ENCODE measurements at places on chromosomes 1 and 21.
A peak's percentile ranks its signal among the peaks of the same experiment; 100 is the strongest.

DNA sequence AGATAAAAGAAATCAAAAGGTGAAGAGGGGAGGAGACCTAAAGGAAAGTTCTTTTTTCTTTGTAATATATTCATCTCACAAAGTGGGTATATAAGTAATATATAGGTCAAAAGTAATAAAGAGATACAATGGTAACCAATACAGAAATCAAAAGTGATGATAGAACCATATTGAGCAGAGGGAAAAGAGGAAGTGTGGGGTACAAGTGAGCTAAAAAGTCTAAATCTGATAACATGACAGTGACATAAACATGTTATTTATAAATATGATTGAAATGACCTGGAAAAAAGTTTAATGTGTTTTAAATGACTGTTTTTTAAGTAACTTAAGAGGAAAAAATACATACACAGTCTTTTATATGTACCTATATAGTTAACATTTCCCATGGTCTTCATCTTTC, 70.5 kb downstream of the MRPL39 start:
- DNase-seq: no peak

DNA sequence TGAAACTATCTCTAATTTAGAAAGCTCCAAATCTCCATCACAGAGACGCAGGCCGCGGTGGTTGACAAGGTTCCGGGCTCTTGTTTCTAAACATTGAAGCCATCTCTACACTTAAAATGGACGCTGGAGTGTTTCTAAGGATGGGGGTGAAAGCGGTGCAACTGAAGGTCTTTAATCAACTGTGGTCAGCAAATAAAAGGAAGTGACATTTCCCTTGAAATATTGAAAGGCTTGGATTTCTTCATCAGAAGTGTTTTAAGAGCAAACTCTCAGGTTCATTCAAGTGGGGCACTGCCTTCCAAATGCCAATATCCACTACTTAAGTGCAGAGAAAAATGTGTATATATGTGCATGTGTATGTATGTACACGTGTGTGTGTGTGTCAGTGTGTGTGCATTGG, 117.3 kb downstream of the KAZN start:
- DNase-seq: no peak

DNA sequence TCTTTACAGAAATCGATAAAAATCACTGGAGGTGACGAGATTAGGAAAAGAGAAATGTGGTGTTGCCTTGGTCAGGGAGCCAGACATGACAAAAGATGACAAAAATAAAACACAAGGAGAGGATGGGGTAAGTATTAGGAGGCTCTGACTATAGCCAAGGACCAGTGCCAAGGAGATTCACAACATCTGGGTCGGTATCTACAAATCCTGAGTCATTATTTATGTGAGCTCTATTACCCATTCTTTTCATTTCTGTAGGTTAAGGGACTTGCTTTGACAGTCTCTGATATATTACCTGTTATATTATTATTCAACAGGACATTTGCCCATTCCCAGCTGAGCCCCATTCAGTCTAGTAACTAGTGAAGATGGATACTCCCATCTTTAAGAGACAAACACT, 120.8 kb downstream of the TYW3 start:
- DNase-seq: no peak

GRCh38 chr1:207913951-207914350, 3.0 kb upstream of the CD34 start:
- DNase-seq: no peak

DNA sequence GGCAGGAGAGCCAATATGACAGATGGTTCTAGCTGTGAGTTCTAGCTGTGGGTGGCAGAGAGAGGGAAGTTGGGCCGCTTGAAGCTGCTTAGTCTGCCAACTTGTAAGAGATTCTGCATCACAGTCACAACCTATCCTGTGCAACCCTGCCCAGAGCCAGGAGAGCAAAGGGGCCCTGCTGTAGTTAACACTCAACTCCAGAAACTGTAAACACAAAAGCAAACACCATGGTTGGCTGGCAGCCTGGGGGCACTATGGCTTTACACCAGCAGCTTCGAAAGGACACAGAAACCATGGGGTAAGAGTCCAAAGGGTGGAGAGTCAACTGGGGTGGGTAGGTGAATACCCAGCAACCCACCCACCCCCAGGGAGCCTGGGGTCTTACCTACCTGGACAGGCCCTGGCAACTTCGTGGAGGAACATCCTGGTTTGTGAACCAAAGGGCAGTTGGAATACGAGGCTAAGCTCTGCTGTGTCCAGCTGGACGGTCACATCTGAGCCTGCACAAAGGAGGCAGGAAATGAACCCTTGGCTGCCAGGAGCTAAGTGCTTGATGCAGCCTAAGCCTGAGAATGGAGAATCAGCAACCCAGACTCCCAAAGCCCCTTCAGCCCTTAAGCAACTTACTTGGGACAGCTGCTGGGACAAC, 6.4 kb downstream of the INPP5B start:
- no peak for DNase-seq

GRCh38 chr1:175000697-175001187, 995 bp downstream of the CACYBP start:
- no peak for DNase-seq

GRCh38 chr1:89943846-89944781, 50.8 kb upstream of the ZNF326 start:
- DNase-seq: no peak

GRCh38 chr1:81666586-81666985, 134.1 kb upstream of the ADGRL2 start:
- no peak for DNase-seq

- DNase-seq: no peak
Observed at GRCh38 chr1:2548068-2548589, 8.0 kb upstream of the TNFRSF14 start.

DNA sequence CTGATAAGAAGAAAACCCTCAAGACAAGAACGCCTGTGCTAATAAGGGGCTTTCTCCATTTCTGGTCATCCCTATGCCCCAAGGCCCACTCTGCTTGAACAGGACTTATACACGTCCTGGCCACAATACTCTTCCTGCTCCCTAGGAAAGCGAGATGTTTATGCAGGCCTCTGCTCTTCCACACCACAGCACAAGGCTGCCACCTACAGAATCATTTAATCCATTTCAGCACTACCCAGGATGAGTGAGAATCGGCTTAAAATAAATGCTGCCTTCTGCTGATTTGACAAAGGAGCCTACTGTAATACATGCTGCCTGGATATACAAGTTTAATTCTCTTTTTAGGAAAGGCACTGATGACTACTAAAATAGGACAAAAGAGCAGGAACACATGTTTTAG, 29.4 kb downstream of the FRRS1 start:
- DNase-seq: peak; percentile 39

GRCh38 chr1:220841293-220841692, 38.0 kb upstream of the HLX start:
- no peak for DNase-seq

DNA sequence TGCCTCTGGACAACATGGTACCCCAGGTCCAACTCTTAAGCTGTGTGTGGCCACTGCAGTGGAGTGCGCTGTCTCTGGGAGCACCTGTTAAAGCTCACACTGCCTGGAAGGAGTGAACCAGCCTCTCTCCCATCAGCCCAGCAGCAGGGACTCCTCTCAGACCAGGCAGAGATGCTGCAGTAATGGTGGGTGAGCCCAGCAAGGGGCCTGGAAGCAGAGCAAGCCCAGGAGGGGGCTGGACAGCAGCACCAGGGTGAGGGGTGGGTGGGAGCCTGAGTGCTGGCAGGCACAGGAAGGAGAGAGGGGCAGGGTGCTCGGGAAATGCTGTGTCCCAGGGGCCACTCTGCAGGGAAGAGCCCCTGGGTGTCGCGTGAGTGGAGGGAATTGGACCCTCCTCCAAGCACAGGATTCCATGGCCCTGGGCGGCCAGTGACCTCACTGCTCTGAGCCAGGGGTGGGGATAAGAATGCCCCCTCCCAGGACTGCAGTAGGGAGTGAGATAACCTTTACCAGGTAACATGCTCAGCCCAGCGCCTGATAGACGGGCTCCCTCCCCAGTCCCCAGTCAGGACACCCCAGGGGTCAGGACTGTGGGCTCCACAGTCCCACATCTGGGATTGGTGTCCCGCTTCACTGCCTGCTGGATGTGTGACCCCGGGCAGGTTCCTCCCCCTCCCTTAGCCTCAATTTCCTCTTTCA, 313.1 kb downstream of the MATN1 start:
- no peak for DNase-seq

GRCh38 chr1:222009105-222009730, 267.3 kb upstream of the DUSP10 start:
- DNase-seq: no peak

- no peak for DNase-seq
Observed at GRCh38 chr1:15045123-15045522, 108.4 kb upstream of the TMEM51 start.

GRCh38 chr1:234779160-234779538, 169.2 kb upstream of the IRF2BP2 start:
- DNase-seq: no peak

- DNase-seq: no peak
Observed at GRCh38 chr1:172108161-172108893, 267.0 kb downstream of the DNM3 start.

DNA sequence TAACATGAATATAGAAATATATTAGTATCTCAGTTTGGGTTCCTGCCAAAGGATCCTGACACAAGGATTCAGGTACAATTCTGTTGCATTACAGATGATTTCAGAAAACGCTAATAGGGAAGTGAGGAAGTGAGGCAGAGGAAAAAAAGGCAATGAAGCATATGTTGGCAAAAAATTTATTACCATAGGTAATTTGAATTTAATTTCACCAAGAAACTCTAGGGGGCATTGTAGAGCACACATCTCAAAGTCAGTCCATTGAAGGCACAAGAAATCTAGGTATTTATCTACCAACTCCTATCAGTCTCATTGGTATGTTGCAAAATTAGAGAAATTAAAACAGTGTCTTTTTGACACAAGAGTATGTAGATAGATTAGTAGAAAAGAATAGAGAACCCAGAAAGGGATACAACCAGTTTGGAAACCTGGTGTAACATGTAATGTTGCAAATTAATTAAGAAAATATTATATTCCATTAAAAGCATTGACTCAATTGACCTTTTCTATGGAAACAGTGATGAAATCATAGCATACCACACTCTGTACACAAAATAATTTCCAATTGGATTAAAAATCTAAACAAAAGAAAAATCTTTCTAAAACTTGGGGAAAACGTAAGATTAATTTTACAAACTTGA, 104.9 kb upstream of the SNX7 start:
- no peak for DNase-seq

DNA sequence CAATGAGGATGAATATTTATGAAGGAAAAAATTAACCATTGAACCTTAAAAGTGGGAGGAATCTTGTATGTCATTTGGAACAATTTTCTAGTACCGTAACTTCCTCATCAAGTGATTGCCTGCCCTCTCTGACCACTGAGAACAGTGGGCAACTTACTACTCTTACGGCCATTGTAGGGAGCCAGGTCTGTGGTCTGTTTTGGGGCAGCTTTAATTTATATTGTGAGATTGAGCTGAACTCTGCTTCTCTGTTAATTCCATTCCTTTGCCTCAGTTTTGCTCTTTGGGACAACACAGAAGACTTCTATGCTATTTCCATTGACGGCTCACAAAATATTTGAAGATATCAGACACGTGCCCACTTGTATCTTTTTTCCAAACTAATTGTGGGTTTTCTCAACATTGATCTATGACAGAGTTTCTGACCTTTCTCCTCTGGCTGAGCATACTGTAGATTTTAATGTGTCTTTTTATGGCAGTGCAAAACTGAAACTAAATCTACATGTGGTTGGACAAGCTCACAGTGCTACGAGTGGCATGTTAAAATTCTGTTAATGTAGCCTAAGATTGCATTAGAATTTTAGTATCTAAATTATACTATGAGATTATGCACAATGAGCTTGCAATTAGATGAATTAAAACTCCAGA, 27.8 kb upstream of the ZNF281 start:
- DNase-seq: no peak
